ENCODE measurements at places on chromosomes 2 and 18.

DNA sequence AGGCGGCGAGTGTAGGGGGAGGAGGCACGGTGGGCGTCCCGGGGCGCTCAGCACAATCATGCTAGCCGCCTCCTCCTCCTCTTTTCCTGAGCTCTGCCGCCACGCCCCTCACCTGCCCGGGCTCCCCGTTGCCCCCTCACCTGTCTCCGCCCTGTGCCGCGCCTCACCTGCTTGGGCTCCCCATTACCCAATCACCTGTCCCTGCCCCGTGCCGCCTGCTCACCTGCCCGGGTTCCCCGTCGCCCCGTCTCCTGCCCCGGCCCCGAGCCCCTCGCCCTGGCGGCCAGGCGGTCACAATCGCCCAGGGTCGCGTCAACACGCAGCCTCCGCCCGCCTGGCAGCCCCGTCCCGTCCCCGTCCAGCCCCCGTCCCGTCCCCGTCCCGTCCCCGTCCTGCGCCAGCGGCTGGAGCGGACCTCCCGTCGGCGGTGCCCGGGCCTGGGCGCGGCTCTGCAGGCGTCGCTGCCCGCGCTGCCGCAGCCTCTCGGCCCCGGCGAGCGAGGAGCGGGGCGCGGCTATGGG, at the start of gene DCDC2C:
DCDC2C (plus strand) TSS at position 340 of the 521 bp plus-strand sequence; CDS start at position 517, 177 bp downstream.
- no peak for DNase-seq

DNA sequence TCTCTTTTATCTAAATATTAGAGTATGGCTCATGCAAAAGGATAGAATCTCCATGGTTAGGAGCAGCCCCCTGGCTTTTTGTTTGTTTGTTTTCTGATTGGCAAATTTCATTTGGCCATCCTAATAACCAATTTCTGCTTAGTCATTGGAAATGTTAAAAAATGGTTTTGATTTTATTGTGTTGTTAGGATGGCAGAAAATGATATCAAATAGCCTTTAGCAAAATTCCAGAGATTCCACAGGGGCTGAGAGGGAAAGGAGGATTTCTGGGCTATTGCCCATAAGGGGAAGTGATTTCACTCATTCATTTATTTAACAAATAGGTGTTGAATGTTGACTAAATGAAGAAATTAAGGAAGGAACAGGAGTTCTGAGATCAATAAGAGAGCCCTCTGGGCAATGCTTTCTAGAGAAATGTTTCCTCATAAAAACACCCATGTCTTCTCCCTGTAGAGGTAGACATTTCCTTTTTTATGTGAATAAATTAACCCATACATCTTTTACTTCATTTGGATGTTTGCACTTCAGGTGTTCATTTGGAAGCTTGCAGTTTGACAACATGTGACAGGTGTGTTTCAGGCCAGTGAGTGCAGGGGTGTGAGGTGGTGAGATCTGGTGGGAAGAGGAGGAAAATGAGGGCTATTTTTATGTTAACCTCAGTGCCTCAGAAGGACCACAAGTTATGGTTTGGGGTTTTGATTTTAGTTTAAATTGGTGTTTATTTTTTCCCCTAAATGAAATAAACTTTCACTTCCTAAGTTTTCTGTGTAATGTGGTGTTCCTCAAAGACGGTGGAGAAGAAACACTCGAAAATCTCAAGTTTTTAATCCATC, 61.7 kb upstream of the EPC2 start:
- DNase-seq: no peak

DNA sequence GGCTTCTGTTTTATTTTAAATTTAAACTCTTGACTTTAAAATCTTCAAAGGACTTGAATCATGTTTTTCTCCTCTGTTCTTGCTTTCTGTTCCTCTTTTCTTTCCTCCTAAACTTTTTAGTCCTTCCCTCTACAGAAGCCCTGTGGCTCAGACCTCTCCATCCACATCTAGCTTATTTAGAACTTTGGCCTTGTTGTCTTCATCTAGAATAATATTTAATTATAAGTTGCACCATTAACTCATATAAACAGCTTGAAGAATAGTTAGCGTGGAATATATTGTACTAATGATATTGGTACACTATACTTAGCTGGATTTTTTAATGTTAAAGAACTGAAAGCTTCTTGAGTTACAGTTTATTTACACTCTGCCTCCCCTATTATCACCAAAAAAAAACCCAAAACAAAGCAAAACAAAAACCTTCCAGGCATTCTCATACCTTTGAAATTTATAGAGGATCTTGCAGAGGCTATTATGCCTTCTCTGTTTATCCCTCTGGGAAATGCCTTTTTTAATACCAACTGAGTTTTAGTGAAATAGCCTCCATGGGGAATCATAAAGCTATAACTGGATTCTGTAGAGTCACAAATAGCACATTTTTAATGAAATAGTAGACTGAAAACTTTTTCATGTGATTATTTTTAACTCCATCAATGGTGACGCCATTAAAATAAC, 9.2 kb upstream of the CCDC141 start:
- DNase-seq: no peak

GRCh38 chr2:138035608-138036217, 71.4 kb downstream of the HNMT start:
- no peak for DNase-seq

- DNase-seq: no peak
Observed at GRCh38 chr2:112627060-112628040, 18.4 kb upstream of the SLC20A1 start.
